ENCODE measurements at places on chromosomes 16 and 17.

- DNase-seq = no peak
Measured at GRCh38 chr17:43707184-43707583, 45.5 kb upstream of the MEOX1 start.

DNA sequence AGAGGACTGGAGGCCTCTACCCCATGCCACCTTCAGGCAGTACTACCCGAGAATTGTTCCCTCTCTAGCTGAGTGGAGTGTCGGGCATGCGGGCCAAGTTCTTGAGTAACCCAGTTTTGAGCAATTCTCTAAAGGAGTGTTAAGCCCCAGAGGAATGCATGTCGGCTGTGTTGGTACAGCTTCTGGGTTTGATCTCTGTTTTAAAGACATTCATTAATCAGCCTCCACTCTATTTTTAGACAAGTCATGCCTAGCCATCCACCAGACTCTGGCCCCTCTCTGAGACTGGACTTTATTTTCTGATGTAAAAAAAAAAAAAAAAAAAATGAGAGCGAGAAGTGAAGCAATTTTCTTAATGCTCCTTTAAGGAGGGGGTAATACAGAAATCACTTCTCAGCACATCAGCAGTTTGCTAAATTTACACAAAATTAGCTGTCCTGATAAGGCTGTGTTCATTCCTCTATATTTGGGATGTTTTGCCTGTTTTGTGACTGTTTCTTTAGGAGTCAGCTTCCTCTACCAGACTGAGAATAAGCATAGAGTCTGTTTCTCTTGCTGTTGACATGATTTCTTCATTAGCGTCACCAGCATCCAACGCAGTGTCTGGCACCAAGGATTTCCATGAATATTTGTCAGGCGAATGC is 88.7 kb downstream of the AXIN2 start:
- no peak for DNase-seq

DNA sequence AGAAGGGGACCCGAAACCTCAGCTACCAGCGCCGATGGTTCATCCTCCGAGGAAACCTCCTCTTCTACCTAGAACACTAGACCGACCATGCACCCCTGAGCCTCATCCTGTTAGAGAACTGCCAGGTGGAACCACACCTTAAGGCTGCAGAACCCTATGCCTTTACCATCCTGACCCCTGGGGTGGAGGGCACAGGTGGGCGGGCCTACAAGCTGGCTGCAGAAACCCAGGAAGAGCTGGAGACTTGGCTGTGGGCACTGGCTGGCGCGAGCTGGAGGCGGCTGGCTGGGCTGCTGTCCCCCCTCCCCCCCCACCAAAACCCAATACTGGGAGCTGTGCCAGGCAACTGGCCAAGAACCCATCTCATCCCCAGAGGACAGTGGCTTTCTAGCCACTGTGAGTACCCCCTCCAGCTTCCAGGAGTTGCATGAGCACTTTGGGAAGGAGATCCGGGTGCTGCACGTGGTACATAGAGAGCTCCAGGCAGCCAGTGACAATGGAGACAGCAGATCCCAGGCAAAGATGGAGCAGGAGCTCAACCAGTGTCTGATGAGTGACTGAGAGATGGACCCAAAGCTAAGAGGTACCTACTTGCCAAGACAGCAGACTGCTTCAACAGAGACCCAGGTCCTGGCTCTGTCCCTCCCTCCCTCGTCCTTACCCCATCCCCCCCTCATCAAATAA is 1.4 kb upstream of the CD2BP2 start:
- DNase-seq = no peak

DNA sequence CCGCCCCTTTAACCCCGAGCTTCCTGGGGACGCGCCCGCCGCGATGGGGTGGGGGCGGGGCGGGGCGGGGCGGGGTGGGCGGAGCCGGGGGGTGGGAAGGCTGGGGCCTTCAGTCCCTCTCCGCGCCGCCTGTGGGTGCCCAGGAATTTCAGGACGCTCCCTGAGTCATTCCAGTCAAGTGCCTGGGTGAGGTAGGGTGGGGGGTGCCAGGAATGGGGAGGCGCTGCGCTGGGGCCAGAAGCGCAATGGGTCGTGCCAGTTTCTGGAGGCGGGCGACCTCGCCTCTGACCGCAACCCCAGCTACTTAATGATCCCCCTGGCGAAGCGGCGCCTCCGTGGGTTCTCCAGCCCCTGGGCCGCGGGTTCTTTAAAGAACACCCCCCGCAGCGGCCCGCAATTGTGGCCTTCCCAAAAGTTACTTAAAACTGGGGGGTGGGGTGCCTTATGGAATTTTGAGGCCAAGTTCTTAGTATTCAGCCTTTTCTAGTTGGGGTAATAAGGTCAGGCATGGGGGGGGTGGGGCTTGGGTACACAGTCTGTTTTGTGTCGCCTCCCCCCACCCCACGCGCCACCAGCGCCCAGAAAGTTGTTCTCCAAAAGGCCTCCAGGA is 826 bp upstream of the GSE1 start:
- no peak for DNase-seq

DNA sequence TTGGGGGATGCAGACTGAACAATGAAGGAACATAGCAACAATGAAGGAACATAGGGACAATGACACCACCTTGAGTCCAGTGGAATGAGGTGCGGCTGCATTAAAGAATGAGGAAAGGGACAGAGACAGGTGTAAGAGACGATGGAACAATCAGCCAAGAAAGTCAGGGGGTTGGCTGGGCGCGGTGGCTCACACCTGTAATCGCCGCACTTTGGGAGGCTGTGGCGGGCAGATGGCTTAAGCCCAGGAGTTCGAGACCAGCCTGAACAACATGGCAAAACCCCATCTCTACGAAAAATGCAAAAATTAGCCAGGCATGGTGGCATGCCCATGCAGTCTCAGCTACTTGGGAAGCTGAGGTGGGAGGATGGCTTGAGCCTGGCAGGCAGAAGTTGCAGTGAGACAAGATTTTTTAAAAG is 13.6 kb upstream of the CBFB start:
- no peak for DNase-seq

GRCh38 chr17:8068736-8069586 is 18.6 kb downstream of the ALOX12B start:
- no peak for DNase-seq

- DNase-seq = peak; percentile 99
Measured at GRCh38 chr17:40098846-40099618, 1.4 kb downstream of the NR1D1 start.

DNA sequence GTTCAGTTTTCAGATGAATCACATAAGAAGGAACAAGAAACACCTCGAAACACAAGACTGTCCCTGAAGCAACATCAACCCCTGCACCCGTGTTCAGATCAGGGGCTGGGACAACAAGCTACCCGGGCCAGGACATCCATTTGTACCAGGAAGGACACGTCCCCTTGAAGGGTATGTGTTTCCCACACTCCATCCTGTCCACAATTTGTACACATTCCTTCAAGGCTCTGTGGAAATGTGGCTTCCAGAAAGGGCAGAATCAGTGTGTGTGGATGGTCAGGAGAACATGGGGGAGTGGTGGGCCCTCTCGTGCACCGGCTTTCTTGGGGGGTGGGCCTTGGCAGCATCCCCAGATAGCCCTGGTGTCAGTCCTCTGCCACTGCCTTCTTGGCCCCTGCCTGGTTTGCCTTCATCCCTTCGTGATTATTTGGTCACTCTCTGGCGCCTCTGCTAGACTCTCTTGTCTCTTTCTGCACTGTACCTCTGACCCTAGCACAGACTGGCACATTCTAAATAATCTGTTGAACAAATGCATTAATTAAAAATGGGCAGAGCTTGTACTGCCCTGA is 10.3 kb downstream of the KIFC3 start:
- no peak for DNase-seq

- no peak for DNase-seq
Measured at GRCh38 chr16:55133654-55134053, 190.3 kb upstream of the IRX6 start.

GRCh38 chr17:60163108-60163784 is 13.5 kb downstream of the CA4 start:
- no peak for DNase-seq

DNA sequence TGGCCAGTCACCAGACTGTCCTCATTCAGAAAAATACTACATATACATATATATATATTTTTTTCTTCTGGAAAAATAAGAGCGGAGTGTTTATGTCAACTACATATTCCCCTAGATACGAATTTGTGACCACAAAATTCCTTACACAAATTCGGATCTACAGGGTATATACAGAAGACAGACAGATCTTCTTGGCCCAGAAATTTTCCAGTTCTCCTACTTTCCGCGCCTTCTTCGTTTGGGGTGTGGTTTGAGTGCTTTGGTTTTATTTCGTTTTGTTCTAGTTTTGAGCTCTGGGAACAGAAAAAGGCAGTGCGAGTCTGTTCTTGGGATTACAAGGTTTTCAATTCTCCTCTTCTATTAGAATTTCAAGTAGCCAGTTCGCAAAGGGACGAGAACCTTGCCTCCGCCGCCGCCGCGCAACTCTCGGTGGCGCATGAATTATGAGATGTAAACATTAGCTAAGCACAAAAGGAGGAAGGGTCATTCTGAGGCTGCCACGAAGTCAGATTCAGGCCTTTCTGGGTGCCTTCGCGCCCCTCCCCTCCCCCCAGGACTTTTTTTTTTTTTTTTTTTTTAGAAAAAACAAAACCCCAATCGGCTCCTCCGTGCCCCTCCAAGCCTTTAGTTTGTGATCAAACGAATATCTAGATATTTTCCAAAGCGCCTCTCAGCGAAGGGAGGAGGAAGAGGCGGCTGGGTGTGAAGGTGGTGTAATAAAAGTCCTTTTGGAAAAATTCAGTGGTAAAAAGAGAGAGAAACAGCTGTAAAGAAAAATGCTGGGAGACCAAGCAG is 1.8 kb upstream of the HOXB4 start:
- no peak for DNase-seq

GRCh38 chr16:49516382-49517036 is 142.9 kb downstream of the C16orf78 start:
- DNase-seq = no peak

- no peak for DNase-seq
Measured at GRCh38 chr17:79981090-79981489, 54.6 kb downstream of the TBC1D16 start.

DNA sequence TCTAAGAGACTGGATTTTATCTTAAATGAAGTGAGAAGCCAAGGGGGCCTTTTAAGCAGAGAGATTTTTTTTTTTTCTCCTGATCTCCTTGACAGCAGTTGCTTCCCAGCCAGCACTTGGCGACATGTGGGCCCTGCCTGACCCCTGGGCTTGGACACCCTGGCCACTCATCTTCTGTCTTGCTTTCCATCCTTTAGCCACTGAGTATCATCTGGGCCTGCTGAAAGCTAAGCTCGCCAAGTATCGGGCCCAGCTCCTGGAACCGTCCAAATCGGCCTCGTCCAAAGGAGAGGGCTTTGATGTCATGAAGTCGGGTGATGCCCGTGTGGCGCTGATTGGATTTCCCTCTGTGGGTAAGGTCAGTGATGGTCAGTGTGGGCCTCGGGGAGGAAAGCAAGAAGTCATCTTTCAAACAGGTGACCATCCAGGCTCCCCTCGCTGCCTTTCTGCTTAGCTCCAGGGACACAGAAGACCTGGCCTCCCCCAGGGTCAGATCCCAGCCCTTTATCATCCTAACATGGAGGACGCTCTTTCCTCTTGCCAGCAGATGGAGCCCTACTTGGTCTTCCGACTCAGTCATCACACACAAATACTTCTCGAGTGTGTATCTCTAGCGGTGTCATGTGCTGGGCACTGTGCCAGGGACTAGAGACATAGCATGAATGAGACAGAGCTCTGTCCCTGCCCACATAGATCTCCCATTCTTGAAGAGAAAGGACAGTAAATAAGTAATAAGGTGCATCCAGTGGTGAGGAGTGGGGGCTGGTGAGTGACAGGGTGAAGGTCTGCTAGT is 6.1 kb downstream of the DRG2 start:
- DNase-seq = no peak

DNA sequence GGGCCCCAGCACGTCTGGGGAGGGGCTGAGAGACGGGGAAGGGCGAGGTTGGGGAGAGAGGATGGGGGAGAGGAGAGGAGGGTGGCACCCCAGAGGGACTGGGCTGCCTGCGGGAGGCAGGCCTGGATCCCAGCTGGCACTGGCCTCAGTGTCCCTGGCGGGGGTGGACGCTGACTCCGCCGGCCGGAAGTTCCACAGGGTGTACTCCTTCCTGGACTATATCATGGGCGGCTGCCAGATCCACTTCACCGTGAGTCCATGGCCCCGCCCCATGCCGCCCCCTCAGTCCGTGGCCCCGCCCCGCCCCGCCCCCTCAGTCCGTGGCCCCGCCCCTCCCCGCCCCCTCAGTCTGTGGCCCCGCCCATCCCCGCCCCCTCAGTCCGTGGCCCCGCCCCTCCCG is 11.3 kb downstream of the CPNE7 start:
- no peak for DNase-seq

DNA sequence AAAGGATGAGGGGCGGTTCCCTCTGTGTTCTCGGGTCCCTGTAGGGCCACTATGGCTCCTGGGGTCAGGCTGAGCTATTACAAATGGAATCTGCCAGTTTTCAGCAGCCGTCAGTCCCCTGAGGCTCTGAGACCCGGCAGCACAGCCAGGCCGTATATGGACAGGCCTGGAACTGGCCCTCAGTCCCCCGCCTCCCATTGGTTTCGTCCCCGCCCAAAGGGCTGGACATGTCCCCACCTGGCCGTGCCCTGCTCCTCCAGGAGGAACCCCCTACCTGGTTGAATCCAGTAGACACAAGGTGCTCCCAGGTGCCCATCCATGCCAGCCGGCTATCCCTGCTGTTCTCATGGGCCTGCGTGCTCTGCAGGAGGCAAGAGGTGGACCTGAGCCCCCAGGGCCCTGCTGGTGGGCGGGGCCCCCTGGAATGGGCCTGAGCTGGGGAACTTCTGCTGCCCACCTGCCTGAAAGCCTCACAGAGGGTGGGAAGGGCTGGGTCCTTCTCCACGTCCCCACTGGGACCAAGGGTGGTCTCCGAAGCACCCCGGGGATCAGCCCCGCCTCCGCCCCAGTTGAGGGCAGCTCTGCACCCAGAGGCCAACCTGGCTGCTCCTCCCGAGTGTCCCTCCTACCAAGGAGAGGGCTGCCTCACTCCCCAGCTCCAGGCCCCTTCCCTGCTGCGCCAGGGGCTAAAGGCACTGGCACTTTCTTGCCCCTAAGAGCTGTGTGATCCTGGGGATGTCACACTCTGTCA is 16.8 kb downstream of the VASN start:
- no peak for DNase-seq

DNA sequence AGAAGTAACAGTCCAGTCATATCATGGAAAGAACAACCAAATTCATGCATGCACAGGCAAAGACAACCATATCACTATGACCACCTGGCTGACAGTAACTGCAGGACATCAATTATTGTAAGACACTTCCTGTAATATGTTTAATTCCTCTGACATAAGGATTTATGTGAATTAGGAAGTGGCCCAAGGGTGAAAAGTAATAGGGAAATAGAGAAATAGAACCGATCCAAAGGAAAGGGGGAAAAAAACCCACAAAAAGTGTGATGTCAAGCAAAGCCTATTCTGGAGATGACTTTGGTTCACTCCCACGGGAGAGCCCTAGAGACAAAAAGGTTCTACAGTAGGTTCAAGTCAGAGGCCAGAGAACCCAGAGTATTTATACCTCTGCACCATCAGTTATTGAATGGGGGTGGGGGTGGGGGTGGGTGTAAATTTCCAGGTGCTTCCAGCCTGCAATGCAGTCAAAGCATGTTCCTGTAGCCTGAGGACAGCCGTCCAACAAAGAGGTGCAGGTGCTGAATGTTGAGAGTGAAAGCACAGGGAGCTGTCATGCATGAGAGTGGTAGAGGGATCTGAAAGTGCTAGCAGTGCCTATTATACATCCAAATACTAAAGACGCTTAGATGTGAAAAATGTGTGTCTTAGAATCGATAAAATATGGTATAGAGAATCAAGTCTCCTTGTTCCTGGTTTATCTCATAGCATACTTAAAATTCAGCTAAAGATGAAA is 95.6 kb upstream of the HLF start:
- no peak for DNase-seq

- no peak for DNase-seq
Measured at GRCh38 chr17:81124377-81124776, 40.9 kb upstream of the PVALEF start.

GRCh38 chr17:77180503-77181357 is 40.0 kb downstream of the SEC14L1 start:
- DNase-seq = no peak

All from stimulated activated CD4-positive, alpha-beta T cell treated with anti-CD3 and anti-CD28 coated beads, TNF-alpha, amount 100 ng/mL, for 4 hours (primary cell).